ENCODE measurements at places on chromosomes 7 and 10.
A peak's percentile ranks its signal among the peaks of the same experiment; 100 is the strongest.

DNA sequence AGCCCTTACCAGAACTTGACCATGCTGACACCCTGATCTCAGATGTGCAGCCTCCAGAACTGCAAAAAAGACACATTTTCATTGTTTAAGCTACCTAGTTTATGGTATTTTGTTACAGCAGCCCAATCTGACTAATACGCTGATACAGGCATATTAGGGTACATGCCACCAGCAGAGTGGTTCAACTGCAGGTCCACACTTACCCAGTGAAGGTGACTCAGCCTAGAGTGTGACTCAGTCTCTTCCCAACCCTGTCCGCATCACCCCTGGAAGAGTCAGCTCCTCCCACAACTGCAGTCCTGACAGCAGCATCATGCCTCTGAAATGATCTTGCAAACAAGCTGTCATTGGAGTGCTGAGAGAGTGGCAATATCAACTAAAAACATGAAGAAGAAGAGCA, 30.8 kb upstream of the GOT1 start:
- peak; percentile 85 for DNase-seq

DNA sequence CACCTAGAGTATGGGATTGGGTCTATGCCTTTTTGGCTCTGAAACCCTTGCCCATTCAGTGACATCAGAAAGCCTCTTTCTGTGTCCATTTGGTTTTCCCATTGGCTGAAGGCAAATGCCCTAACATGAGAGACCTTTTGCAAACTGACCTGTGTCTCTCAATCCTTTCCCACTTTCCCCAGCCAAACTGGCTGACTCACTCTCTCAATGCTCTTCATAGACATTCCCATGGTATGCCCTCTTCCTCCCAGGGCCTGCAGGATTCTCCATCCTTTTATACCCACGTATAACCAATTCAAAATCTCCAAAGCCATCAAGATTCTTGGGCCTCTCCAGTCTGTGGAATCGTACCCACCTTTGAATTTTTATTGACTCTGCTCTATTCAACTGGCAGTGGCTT, 563.3 kb downstream of the GATA3 start:
- no peak for DNase-seq

GRCh38 chr7:104933022-104933421, 81.0 kb upstream of the KMT2E start:
- DNase-seq = no peak

- DNase-seq = peak; percentile 93
Observed at GRCh38 chr7:81618396-81619014, 151.3 kb downstream of the HGF start.

DNA sequence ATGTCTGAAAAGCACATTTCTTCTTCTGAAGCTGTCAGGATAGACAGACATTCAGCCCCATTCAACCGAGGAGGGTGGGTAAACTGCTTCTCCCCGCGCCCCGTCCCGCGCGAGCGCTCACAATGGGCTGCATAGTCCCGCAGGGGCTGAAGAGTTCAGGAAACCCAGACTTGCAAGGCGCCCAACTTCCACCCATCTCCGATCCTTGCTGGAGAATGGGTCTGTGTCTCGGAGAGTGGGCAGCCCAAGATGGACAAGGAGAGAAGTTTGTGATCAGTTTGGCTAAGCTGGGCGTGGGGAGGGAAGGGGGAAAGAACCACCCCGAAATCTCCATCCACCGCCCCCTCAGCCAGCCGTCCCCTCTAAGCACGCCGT, 686 bp downstream of the AASS start:
- peak; percentile 49 for DNase-seq

GRCh38 chr7:277228-277627, 12.7 kb upstream of the FOXL3 start:
- DNase-seq = peak; percentile 54

GRCh38 chr7:106806556-106806955, 58.5 kb upstream of the PIK3CG start:
- DNase-seq = no peak

DNA sequence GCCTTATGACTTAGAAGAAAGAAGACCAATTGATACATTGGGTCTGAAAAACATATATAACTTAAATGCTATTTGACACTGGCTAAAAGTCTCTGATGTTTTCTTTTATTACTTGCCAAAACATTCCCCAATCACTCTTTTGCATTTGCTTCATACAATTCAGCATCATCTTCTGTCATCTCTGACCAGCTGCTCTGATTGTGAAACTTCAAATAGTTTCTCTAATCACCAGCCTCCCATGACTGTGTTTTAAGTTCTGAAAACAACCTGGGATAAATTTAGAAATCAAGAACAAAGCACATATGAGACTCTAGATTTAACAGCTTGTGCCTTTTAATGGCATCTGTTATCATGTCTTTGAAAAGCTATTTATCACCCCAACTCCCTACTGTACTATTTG, 208.4 kb upstream of the KCND2 start:
- DNase-seq = no peak

GRCh38 chr7:94898340-94898739, 9.1 kb upstream of the PPP1R9A start:
- DNase-seq = no peak

DNA sequence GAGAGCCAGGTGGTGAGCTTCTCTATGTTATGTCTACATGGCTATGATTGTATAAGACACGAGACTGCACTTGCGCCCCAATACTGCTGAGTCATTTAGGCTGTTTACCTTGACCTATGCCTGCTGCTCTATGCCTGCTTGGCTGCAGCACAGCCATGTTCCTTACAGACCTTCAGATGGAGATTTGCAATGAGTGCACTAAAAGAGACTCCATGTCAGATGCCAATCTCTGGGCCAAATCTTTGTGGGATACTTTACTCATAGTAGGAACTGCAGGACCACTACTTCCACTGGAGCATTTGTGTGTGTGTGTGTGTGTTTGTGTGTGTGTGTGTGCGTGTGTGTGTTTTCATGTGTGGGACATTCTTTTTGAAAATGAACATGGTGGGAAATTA, 50.0 kb upstream of the KMT2E start:
- peak; percentile 78 for DNase-seq

- DNase-seq = no peak
Observed at GRCh38 chr10:99981581-99982199, 28.1 kb downstream of the DNMBP start.

GRCh38 chr7:106063024-106063423, 49.1 kb downstream of the SYPL1 start:
- DNase-seq = no peak

GRCh38 chr10:117788911-117789310, 246.4 kb downstream of the EMX2 start:
- no peak for DNase-seq

- DNase-seq = peak; percentile 23
Observed at GRCh38 chr7:144720149-144720548, 115.7 kb downstream of the TPK1 start.

- DNase-seq = no peak
Observed at GRCh38 chr7:16028636-16029035, 342.2 kb upstream of the MEOX2 start.

GRCh38 chr10:6059506-6059905, 2.7 kb downstream of the IL2RA start:
- no peak for DNase-seq

GRCh38 chr10:32120147-32120546, 63.9 kb upstream of the KIF5B start:
- DNase-seq = no peak

- DNase-seq = no peak
Observed at GRCh38 chr7:94635687-94636086, 20.2 kb downstream of the SGCE start.

GRCh38 chr7:142797391-142798377, 26.9 kb downstream of the PRSS2 start:
- no peak for DNase-seq

GRCh38 chr10:43960981-43961380, 312.3 kb upstream of the ZNF32 start:
- no peak for DNase-seq

DNA sequence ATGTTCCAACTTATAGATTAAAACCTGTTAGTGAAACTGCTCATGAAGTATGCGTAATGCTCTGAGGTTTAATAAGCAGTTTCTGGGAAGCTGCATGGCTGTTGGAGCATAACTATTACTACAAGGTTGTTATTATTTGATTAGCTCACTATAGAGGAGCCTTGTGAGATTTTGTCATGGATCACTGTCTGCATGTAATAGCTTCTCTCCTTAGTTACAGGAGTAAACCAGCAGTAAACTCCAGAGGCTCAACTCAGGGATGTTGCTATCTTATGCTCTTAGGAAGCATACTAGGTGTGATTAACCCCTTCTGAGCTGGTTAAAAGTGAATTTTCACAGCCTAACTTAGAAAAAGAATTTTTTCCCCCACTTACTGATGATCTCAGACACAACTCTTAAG, 63.6 kb upstream of the IFRD1 start:
- no peak for DNase-seq

GRCh38 chr7:18619311-18619710, 123.8 kb downstream of the HDAC9 start:
- no peak for DNase-seq

GRCh38 chr7:11450281-11450680, 381.7 kb downstream of the THSD7A start:
- DNase-seq = no peak

- no peak for DNase-seq
Observed at GRCh38 chr7:122813845-122814244, 72.4 kb downstream of the CADPS2 start.

- peak; percentile 69 for DNase-seq
Observed at GRCh38 chr7:93092757-93093370, 24.9 kb downstream of the SAMD9 start.

- no peak for DNase-seq
Observed at GRCh38 chr7:68334216-68334615, 1264.1 kb upstream of the AUTS2 start.

- no peak for DNase-seq
Observed at GRCh38 chr7:128003167-128003566, 28.1 kb downstream of the LRRC4 start.

DNA sequence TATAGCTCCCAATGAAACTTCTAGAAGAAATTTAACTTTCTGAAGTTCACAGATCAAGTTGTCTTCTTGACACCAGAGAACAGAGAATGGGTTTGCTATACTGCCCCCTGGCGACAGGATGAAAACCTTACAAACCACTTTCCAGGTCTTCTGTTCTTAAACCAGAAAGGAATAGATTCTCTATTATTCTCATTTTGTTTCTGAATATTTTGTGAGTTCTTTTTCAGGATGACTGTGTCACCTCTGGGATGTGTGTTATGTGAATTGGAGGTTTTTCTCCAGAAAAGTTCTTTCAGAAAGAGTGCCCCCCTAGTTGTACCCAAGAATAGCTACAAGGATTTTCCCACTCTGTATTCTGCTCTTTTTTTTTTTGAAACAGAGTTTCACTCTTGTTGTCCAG, 6.3 kb downstream of the IFT22 start:
- peak; percentile 55 for DNase-seq

GRCh38 chr7:26580064-26580591, 284.3 kb downstream of the SKAP2 start:
- no peak for DNase-seq

DNA sequence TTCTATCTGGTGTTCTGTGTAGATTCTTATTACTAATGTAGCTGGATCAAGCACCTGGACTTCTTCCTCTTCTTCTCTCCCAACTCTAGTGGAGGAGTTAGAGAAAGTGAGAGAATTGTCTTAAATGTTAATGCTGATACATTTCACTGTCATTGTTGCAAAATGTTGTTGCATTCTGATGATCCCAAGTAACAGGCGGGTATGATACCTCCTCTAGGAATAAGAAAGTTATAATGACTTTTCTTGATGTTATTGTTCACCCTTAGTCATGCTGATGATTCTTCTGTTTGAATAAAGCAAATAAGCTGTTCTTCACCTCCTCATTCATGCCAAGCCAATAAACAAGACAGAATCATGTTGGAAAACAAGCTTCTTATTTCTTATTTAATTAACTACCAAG, 9.1 kb downstream of the CHRM2 start:
- no peak for DNase-seq

- no peak for DNase-seq
Observed at GRCh38 chr10:387909-388660, 252.8 kb downstream of the ZMYND11 start.

DNA sequence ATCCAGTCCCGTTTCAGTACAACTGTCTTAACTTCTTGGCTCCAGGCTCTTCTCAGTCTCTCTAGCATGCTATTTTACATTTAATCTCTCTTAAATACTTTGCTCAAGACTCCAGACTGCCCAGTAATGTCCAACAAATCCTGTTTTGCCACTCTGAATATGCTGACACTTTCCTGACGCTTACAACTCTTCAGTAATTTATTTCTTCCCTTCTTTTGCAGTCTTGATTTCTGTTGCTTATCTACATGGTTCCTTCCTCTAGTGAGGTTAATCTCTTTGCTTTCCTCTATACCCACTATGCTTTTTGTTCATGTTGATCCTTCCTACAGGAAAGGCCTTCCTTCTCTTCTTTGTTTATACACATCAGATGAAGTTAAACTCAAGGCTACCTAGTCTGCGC, 23.7 kb downstream of the UMAD1 start:
- no peak for DNase-seq

DNA sequence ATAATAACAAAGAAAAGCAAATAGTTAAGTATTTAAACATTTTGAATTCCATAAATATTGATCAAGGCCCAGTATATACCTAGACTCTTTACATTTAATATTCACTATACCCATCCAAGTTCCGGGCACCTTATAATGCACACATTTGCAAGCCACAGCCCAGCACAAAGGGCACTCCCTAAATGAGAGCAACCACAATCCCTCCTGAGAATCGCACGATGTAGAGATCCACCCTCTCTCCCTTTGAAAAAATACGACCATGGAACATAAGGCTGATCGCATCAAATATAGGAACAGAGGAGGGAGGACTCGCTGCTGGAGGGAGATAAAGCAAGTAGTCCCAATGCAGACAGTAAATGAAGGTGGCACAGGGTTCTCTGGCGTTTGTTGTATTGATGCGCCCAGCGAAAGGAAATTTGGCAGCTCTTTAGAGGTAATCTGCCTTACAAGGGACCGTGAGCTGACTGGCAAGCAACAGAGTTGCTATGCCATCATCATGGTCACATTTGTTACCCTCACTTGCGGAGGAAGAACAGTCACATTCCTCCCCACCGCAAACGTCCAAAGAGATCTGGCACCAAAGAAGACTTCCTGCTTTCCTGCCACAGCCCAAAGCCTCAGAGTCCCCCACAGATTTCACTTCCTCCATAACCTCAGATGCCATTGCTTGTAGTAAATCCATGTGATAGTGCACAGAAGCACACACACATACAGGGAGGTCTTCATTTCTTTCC, 16.1 kb upstream of the TAS2R40 start:
- DNase-seq = no peak

DNA sequence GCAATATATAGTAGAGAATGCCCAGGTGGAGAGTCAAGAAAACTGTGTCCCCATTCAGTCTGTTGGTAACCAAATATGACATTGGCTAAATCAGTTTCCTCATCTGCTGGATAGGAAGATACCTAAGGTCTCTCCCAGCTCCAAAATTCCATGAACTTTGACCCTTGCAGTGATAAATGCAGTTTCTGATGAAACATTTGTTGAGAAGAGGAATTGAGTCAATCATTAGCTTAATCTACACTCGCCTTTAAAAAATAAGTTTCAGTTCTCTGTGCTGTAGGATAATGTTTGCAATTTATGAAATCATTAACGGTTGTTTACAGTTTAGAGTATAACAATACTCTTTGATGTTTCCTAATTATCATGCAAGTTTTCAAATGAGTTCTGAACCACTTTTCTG, 38.0 kb upstream of the SLC25A13 start:
- no peak for DNase-seq
